Stimulated activated CD8-positive, alpha-beta memory T cell treated with anti-CD3 and anti-CD28 coated beads, Interleukin-4, amount 100 ng/mL, for 1 hour (primary cell): ENCODE measurements at places on chromosomes 5 and 9.

- no peak for DNase-seq
Measured at GRCh38 chr5:52786391-52786790, 1.3 kb upstream of the ITGA1 start.

DNA sequence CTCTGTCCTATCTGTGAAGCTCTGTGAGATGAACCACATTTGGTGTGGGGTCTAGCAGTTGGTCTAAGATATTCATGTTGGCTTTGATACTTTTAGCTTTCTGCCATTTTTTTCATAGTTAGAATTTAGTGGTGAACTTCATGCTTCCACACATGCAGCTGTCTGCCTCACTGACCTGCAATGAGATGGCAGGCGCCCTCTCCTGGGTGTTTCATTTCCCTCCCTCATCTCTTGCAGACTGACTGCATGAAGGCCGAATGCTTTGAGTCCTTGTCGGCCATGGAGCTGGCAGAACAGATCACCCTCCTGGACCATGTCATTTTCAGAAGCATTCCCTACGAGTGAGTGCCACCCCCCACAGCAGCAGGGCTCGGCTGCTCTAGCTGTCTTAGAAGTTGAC is 26.1 kb upstream of the CKMT2 start:
- no peak for DNase-seq

DNA sequence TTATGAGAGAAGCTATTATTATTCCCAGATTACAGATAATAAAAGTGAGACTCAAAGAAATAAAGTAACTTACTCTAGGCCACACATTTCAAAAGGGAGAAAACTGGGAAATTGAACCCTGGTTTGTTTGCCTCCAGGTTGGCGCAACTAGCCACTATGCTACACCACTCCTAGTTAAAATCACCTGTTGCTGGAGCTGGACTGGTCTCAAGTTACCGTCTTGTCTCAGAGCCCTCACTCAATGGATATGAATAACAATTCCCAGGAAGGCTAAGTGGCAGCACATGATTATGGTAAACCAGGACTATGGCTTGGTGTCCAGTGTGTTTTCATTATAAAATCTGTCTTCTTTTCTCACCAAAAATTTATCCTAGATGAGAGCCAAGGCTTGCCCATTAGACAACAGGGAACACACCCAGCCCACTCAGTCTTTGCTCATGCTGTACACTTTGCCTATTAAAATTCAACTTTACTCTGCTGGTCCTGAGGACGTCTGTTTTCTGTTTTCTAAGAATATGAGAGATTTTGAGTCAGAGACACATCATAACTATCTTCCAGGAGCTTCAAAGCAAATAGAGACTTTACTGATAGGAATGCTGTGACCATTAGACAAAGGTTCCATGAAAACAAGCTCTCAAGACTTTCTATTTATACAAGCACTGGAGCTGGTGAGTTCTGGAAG is 58.1 kb downstream of the ADRB2 start:
- no peak for DNase-seq

- DNase-seq: no peak
Measured at GRCh38 chr9:128946571-128947276, 679 bp downstream of the DOLK start.

GRCh38 chr5:59418808-59419207 is 474.7 kb downstream of the PDE4D start:
- no peak for DNase-seq

GRCh38 chr5:39892708-39893107 is 467.9 kb upstream of the DAB2 start:
- DNase-seq: no peak

DNA sequence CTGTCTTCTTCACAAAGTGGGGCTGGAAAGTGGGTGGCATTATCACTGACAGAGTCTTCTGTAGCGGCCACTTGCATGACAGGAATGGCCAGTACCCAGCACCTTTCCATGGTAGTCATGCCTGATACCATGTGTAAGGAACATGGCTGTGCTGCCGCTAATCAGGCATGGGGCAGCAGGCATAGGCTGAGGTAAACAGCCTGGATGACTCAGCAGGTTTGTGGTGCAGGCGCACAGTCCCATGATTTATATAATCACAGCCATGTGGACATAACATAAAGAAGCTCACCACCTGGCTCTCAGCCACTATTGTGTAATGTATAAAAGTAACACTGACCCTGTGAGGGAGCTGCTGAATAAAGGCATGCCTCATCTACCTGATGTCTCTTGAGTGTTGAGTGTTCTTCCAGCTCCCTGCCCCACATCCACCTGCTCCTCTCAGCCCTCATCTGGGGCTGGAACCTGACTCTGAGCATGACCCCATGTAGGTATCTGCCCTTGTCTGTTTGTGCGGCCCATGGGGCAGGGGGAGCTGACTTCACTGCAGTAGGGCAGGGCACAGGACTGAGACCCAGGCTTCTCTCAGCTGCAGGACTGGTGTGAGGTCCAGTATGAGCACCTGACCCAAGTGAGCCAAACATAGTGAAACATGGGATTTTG is 13.2 kb upstream of the ICE1 start:
- no peak for DNase-seq

GRCh38 chr9:131666029-131666428 is 73.8 kb downstream of the RAPGEF1 start:
- no peak for DNase-seq

DNA sequence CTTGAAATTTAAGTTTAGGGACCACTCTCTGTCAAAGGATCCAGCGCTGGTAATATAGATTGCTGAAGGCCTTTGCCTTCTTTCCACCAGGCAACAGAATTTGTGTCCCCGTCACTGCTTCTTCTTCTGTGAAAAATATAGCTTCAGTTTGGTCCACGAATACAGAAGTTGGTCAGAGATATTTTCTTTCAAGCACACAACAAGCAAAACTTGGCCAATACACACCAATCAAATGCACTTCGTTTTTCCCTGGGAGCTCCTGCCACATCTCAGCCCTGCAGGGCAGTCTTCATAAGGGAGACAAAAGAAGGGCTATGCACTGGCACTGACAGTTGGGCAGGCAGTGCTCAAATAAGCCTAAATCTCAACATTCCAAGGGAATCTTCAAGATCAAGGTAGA is 22.9 kb downstream of the HAVCR2 start:
- DNase-seq: no peak

- DNase-seq: no peak
Measured at GRCh38 chr9:89862316-89862715, 257.5 kb downstream of the GADD45G start.

DNA sequence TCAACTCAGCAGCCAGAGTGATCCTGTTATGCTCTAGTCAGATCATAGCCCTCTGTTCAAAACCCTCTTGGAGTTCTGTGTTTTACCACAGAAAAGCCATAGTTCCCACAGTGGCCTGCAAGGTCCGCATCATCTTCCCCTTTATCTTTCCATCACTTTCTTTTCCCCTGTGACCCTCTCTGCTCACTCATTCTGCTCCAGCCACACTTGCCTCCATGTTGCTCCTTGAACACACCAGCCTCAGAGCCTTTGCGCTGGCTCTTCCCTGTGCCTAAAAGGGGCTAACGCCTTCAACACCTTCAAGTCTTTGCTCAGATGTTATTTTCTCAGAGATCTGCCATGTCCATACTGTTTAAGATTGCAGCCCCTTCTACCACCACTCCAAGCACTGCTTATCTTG is 26.3 kb downstream of the CSF2 start:
- DNase-seq: no peak

GRCh38 chr5:173878224-173878967 is 9.8 kb upstream of the CPEB4 start:
- no peak for DNase-seq

- DNase-seq: no peak
Measured at GRCh38 chr9:3299872-3300271, 225.9 kb downstream of the RFX3 start.

DNA sequence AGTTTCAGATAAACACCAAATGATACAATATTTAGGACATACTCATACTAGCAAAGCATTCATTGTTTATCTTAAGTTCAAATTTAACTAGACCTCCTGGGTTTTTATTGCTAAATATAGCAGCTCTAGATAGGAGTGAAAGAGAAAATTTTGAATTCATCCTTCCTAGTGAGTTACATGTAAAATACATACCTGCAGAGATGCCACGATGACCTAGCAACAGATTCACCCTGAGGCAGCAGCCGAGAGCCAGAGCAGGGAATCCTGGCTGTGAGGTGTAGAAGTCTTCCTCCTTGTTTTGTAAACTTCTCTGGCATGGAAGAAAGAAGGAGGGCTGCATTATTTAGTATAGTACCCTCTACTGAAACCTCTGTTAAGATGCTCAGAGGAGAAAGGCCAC is 25.9 kb upstream of the GABRP start:
- no peak for DNase-seq

- no peak for DNase-seq
Measured at GRCh38 chr5:165630261-165630778, 2124.9 kb downstream of the MAT2B start.

DNA sequence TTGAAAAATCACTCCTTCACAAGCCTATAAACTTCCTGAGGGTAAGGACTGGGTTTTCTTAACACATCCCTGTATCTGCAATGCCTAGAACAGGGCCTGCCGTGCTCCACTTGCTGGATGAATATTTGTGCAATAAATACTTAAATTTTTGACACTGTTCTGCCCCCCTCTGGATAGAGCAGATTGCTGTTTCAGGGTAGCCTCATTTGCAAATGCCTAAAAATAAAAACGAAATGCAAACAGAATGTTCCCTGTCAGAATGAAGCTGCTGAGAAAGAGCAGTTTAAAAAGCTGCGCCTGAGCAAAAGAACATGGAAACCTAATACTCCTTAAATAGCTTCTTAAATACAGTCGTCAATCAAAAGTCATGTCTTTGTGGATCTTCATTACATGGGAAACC is 385.3 kb downstream of the PRELID2 start:
- DNase-seq: no peak

- no peak for DNase-seq
Measured at GRCh38 chr5:95777441-95777840, 45.1 kb downstream of the GLRX start.

- DNase-seq: no peak
Measured at GRCh38 chr5:150153957-150154617, 1.6 kb downstream of the PDGFRB start.

DNA sequence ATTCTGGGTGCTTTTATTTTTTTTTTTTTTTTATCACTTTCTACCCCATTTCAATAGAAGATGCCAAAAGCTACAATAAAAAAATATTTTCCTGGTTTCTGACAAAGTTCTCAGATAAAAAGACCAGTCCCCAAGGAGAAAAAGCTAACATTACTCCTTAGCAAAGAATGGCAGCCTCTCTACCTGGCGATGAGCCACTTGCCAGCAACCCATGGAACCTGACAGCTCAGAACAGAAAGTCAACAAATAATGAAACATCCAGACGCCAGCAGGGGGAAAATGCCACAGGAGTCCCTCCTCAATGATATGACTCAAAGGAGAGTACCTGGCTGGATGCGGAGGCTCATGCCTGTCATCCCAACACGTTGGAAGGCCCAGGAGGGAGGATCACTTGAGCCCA is 123.2 kb downstream of the MYO10 start:
- DNase-seq: no peak

DNA sequence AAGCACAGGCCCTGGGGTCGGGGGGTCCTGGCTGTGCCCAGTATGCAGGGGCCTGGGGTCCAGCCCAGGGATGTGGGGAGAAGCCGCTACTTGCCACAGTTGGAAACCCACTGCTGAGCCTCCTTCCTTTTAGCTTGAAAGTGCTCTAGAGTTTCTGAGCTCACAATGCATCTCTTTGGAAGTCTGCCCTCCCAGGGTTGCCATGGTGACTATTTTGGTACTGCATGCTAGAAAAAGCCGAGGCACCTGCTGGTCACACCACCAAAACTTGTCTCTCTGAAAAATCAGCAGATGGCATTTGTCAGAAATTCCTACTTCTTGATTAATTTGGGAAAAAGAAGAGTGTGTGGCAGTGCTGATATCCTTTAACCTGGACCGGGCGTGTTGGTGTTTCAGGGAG is 151.8 kb downstream of the SEC61B start:
- no peak for DNase-seq

DNA sequence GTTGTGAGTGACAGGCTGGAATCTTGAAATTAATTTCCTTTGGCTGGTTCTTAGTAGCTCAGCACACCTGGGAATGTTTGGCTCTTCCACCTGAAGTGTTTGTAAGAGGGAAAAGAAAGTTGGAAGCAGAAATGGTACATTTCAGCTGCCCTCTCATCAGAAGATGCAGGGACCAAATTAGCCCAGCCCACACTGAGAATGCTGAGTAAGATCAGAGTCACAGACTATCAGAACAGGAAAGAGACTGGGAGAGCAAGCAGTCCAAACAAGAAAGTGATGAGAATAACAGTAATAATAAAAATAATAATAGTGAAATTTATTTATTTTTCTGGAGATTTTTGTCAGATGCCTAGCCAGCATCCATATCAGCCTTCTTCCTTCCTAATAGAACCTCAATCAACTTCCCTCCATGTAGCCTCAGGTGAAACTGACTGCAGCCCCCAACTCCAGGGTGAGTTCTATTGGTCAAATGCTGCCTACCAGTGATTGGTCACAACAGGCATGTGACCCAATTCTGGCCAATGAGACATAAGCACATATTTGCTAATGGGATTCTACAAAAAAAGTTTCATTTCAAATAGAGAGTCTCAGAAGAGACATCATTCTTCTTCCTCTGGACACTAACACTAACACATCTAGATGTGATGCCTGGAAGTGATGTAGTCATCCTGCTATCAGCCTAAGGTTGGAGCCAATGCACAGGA is 31.2 kb upstream of the ADRA1B start:
- DNase-seq: no peak

- DNase-seq: no peak
Measured at GRCh38 chr5:61333321-61333953, 1.4 kb downstream of the ZSWIM6 start.

GRCh38 chr9:100084128-100084453 is 14.7 kb downstream of the ERP44 start:
- DNase-seq: no peak

- no peak for DNase-seq
Measured at GRCh38 chr9:95366731-95367325, 49.3 kb upstream of the FANCC start.

GRCh38 chr5:115977988-115978387 is 15.7 kb downstream of the LVRN start:
- DNase-seq: no peak

DNA sequence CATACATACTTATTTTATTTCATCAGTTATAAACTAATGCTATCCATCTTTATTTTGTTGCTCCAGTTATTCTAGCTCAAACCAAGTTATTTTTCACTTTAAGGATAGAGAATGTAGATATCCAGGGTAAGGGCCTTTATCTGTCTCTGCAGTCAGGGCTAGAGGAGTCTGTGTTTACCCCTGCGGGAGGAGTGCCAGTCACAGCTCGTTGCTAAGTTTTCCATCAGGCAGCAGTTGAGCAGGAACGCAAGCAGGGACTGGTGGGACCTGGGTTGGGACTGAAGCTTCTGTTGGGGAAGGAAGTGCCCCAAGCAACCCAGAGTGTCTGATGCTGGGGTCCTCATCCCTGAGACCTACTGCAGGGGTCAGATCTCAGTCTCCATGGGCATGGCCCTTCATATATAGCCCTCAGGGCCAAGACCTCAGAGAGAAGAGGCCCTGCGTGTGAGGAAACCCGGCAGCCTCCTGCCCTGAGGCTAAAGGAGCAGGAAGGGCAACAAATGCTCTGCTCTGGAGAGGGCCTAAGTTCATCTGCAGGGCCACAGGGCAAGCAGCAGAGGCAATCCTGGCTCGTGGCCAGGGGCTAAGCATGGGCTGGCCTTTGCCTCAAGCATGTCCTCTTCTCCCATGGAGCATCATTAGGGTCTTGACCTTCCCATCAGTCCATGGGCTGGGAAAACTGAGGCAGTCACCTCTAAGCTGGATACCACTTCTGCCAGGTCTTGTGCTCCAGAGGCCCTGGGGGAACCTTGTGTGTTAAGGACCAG is 6.6 kb downstream of the SLC22A4 start:
- DNase-seq: no peak

GRCh38 chr9:32705059-32705458 is 69.6 kb upstream of the TAF1L start:
- no peak for DNase-seq
